ENCODE measurements at places on chromosomes 7 and 10.
A peak's percentile ranks its signal among the peaks of the same experiment; 100 is the strongest.

DNA sequence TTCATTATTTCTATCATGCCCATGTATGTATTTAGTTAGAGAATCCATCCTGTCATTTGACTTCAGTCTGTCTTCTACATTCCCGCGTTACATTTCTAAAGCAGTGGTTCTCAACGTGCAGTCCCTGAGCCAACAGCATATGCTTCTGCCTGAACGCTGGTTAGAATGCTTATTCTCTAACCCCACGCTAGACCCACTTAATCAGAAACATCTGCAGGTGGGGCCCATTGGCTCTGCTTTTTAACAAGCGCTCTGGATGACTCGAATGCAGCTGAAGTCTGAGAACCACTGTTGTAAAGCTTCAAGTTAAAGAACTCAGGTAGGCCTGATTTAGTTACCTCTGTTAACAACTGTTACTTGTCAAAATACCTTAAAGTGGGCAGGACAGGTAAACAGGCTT lies 38.2 kb downstream of the NEUROD6 start:
- no peak for DNase-seq

DNA sequence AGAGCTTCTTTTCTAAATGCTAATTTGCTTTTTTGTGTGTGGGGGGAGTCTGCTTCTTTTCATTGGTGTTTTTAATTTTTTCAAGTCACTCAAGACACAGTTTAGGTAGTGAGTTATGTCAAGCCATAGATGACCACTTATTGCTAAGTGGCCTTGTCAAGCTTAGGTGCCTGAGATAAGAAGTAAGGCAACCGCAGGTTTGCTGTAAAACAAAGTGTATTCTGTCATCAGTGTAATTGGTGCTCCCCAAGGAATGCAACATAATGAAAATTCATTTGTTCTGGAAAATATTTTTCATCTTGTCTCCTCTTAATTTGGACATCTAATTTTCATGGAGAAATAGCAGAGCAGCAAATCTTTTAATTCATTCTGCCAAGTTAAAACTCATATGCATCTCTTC lies 249.6 kb downstream of the EXOC4 start:
- no peak for DNase-seq

- DNase-seq, result no peak
Measured at GRCh38 chr7:155746188-155746587, 66.1 kb downstream of the SHH start.

DNA sequence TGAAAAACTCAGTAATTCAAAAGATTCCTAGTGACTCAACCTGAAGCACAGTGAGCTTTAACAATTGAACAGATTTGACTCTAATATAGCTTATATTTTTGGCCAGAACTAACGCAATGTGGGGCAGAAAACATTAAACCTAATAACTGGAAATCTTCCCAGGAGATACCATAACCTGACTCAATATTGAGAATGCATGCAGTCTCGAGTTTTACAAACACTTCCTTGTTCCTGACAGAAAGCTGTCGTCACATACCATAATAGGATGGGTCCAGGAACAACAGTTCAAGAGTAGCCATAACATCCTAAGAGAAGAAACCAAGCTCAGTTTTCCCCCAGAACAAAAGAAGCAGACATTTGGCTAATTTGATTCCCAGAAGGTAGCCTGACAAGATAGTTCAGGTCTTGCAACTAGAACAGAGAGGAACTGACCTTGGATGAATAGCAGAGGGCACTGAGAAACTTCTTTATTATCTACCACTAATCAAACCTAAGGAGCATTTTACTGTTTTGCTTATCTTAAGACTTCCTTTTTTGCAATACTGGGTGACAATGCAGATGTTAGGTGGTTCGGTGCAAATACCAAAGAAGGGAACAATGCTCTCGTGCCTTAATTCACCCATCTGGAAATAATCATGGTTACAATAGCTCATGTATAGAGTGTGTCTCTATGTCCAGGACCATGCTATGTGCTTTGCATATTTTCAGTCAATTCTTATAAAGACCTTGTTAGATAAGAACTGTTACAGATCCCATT lies 38.6 kb upstream of the ACSL5 start:
- DNase-seq, result no peak

- DNase-seq, result peak; percentile 84
Measured at GRCh38 chr10:102673819-102674511, 29.7 kb downstream of the TRIM8 start.

DNA sequence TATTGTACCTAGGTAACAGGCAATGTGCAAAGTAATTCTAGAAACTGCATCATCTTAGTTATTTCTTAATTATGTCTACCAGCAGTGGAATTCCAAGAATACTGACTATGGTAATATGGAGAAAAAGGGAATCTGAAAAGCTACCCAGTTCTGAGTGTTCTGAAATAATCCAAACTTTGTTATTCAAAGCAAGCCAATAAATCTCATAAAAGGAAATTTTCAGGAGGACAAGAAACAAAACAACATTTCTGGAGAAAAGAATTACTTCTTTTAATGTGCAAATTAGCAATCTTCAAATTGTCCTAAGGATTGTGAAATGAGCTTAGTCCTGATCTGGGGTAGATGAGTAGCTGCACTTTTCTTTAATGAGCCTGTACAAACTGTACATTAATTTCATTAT lies 88.8 kb downstream of the MYO3A start:
- DNase-seq, result no peak

DNA sequence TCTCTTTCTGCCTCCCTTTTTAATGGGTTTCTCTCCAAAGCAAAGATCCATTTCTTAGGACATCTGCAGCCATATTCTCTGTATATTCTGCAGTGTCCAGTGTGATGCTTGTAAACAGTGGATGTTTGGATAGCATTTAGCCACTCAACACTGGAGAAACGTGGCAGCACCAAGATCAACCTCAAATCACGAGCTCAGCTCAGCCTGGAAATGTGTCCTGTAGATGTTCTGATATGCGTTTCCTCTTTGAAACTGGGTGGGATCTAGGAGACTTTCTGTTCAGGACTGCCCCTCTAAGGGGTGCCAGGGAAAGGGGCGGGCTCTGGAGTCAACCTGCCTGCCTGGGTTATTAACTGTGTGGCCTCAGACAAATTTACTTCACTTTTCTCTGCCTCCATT lies 91.2 kb downstream of the NHLRC2 start:
- DNase-seq, result no peak

Measured in CD4-positive, alpha-beta T cell treated with Interleukin-2 at 100 ng/mL for 4 hours (primary cell).